ENCODE measurements at places on chromosomes 4 and X.
A peak's percentile ranks its signal among the peaks of the same experiment; 100 is the strongest.

DNA sequence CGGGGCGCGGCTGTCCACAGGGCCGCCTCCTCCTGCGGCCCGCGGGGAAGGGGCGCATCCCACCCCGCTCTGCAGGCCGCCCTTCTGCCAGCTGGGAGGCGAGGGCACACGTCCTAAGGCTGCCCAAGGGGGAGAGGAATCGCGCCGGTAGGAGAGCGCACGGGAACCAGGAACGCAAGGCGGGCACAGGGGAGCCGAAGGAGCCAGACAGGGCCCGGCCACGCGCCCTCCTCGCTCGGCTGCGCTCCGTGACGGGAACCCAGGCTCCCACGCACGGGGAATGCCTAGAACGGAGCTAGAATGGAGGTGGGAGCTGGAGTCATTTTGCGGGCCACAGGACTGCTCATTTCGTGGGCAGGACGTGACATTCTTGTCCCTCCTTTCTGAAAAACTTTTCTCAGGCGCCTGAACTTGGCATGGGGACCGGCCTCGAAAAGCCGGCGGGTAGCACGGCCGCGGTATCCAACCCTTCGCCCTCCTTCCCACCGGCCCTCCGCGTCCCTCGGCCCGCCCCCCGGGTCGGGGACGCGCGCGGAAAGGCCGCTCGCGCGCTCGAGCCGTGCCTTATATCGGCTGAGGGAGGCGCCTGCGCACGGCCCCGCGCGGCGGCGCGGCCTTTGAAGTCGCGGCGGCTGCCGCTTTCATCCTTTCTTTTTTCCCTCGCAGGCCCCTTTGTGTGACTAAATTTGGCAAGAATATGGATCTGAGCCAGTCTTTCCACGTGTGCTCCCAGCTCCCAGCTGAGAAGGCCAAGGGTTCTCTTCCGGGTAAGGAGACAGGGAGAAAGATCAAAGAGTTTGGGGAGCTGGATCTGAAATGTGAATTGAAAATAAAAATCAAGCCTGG lies 4.2 kb upstream of the LEF1 start:
- peak; percentile 83 for DNase-seq

DNA sequence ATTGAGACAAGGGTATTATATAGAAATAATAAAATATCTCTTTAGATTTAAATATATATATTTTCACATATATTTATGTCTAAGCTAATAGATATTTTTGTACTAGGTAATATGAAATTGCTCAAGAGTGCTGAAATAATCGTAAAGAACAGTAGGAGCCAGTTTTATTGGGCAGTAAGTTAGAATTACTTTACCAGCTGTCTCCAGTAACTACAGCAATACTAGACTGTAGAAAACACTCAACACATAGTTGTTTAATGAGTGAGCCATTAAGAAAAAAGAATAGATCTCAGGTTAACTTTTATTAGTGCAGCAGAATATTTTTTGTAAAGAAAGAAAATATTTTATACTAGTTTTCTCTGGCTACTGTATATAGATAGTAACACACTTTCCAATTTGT lies 715.2 kb downstream of the TRIML1 start:
- DNase-seq, result no peak

GRCh38 chr4:69881173-69881773 lies 21.3 kb upstream of the SULT1E1 start:
- no peak for DNase-seq

DNA sequence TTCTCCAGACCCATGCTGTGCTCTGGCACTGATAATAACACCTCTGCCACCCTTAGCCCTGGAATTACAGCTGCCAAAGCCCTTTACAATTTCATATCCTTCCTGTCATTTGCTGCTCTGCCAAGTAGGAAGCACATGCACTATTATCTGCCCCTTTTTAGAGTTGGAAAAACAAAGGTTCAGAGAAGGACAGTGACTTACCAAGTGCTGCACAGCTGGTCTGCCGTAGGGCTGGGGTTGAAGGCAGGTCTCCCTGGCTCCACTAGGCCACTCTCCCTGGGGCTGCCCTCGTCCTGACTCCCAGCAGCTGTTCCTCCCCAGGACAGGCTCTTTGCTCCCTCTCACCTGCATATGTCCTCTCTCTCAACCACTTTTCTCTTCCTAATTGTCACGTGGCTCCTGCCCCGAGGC lies 73.4 kb downstream of the ANAPC4 start:
- DNase-seq, result no peak

DNA sequence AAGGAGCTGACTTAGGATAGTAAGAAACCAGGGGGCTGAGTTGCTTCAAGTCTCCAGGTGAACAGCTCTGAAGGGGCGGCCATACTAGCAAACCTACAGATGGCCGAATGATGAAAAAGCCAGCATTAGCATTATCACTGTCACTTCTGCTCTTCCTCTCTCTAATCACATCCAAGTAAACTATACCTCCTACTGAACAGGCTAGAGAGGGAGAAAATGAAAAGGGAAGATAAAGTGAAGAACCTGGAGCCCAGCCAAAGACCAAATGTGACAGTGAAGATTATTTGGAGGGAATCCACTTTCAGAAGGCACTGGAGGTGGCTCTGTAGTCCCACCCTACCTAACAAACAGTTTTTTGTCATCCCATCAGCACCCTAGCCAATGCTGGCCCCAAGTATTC lies 50.4 kb upstream of the PRPS1 start:
- DNase-seq, result no peak

DNA sequence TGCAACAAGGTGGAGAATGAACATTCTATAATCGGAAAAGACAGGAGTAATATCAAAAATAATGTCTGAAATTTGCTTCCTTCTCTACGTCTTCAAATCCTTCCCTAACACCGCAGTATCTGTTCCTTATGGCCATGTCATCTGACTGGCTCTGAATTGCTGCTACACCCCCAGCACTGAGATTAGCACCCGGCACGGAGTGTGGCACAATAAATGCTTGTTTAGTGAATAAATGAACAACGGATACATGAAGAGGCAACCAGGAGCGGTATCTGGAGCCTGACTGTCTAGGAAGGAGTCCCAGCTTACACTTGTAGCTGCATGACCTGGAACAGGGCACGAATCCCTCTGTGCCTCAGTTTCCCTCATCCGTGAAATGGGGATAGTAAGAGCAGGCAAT lies 164.3 kb downstream of the AFAP1 start:
- DNase-seq, result no peak

- DNase-seq, result no peak
These were observed 28.4 kb downstream of the PIR start for GRCh38 chrX:15464704-15465103.

- DNase-seq, result no peak
These were observed 96.4 kb downstream of the FAM13A start for GRCh38 chr4:88960576-88960975.

DNA sequence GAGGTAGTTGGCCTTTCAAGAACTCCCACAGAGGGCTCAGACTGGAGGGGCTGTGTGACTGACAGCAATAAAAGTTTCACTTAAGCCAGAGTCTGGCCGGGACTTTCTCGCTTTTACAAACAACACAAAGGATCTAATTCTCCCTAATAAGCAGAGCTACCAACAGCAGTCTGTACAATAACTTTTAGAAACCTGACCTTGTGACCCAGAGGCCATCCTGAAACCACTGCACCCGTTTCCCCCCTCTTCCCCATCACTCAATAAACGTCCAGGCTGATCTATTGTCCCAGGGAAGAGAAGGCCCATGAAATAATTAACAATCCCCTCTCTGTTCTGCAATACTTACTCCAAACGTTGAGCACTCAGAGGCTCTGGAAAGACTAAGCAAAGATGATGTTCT lies 442.4 kb downstream of the ZIC3 start:
- no peak for DNase-seq

- no peak for DNase-seq
These were observed 4.7 kb upstream of the ARX start for GRCh38 chrX:25020391-25020904.

GRCh38 chrX:150847088-150847487 lies 51.4 kb downstream of the CD99L2 start:
- DNase-seq, result no peak

DNA sequence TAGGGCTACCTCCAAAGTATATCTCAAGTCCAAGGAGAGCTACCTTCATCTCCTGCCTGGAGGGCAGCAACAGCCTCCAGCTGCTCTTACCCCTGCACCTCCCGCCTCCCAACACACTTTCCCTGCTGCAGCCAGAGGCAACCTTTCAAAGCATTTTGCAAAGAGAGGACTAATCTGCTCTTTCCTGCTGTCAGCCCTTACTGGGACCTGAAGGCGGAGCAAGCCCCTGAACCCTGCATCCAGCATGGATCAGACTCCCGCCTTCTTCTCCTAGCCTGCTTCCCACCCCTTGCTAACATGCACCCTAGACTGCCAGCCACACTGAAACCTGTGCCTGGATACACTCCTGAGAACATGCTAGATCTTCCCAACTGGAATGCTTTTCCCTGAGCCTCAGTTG lies 37.7 kb upstream of the VMA21 start:
- no peak for DNase-seq

DNA sequence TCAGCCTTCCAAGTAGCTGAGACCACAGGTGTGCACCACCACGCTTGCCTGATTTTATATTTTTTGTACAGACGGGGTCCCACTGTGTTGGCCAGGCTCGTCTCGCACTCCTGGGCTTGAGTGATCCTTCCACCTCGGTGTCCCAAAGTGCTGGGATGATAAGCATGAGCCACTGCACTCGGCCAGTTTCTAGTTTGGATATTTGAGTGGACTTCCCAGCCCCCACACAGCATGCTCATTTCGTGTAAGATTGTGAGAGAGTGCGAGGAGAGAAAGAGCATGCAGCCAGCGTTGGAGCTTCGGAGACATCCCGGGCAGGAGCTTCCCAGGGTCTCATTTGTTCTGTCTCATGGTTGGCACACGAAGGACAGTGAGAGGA lies 31.8 kb downstream of the ARSD start:
- DNase-seq, result no peak

DNA sequence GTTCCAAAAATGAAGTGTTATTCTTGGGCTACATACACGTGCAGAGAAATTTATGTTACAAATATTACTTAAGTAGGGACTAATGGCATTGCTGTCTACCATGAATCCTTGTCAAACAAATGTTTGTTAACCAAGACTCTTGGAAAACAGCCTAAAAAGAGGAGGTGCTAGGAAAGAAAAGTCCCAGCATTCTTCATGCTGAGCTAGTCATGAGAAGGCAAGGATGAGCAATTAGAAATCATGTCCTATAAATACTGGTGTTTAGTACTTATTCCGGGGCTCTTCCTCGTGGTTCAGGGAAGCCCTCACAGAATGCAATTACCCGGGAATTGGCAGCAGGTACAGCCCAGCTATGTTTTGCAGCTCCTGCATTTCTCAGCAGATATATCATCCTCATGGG lies 378.1 kb upstream of the FTHL17 start:
- no peak for DNase-seq

- DNase-seq, result no peak
These were observed 632.8 kb upstream of the AMOT start for GRCh38 chrX:113473418-113473817.

DNA sequence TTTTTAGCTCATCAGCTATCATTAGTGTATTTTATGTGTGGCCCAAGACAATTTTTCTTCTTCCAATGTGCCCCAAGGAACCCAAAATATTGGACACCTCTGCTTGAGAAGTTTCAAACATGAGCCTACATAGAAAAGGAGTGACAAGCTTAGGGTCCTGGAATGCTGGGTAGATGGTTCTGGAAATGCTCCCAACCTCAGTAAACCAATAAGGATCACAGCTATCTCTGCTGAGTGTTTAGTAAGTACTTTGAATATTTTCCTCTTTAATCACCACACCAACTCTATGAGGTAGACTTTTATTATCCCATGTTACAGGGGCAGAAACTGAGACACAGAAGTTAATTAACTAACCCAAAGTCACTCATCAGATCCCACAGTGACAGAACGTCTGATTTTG lies 164.9 kb upstream of the KLF3 start:
- DNase-seq, result no peak

DNA sequence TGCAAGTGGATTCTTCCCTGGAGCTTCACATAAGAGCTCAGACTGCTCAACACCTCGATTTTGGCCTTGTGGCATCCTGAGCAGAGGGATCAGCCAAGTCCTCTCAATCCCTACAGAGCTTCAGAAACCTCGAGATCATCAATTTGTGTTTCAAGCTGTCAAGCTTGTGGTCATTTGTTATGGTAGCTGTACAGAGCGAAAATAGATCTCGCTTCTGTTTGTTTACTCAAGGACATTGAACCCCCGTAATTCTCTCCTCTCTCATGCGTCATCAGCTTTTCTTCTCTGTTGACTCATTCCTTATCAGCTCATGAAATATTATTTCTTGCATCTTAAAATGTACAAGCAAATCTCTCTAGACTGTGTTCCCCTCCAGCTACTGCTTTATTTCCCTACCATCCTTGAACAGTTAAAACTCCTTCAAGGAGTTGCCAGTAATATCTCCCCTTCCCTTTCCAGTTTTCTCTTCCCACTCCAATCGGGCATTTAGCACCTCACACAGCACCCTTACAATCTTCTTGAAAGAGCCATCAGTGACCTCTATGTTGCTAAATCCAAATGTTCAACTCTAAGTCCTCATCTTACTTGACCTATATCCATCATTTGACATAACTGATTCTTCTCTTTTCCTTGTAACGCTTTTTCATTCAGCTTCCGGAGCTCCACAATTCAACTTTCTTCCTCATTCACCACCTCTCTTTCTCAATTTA lies 106.2 kb upstream of the FAT1 start:
- DNase-seq, result no peak

- peak; percentile 41 for DNase-seq
These were observed 67.7 kb upstream of the HMX1 start for GRCh38 chr4:8939160-8939839.

GRCh38 chrX:56786889-56787733 lies 58.1 kb downstream of the NBDY start:
- no peak for DNase-seq

GRCh38 chr4:168646001-168646768 lies 149.3 kb downstream of the PALLD start:
- DNase-seq, result no peak

DNA sequence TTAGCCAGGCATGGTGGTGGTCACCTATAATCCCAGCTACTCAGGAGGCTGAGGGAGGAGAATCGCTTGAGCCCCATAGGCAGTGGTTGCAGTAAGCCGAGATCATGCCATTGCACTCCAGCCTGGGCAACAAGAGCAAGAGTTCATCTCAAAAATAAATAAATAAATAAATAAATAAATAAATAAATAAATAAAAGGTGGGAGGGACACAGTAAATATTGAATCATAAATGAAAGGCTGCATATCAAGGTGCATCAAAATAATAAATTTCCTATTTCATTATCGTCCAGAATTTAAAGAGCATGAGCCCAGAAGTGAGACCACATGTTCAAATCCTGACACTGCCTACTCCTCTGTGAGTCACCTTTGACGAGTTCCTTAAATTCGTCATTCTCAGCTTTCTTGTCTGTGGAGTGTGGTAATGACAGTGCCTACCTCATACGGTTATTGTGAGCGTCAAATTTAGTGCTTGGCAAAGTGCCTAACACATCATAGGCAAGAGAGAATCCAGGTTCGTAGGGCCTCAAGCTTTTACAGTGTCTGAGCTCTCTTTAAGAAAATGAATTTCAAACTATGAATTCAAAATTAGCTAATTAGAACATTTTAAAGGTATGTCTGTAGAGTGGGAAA lies 49.9 kb downstream of the IL15 start:
- DNase-seq, result no peak
